Astrocyte (in vitro differentiated cells and primary cell): ENCODE measurements at places on chromosomes 12 and 14. TPM values are rescaled to one million over a fixed set of nuclear protein-coding genes. Genes with fewer than 3 reads are reported as not detected.
A peak's percentile ranks its signal among the peaks of the same experiment; 100 is the strongest.

DNA sequence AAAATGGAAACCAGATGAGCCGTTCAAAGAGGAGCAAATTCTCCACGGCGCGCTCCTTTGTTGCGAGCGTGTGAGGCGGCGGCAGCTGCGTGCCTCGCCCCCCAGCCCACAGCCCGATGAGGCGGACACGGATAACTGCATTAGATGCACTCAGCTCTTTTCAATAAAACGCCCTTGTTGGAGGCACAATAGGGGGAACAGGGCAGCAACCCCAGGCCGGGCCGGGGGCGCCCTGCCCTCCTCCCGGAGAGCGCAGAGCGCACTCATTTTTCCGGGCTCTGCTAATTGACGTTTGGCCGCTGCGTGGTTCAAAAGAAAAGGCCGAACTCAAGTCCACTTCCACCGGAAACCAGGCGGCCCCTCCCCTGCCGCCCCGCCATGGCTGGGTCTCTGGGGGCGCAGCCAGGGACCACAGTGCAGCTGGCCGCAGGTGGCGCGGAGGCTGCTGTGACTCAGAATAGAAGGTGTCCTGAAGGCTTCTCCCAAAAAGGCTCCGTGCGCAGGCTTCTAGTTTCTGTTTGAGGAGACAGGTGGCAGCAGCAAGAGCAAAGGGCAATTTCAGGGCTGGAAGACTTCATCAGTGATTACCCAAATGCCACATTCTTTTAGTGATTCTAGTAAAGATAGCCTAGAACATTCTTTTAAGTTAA, 29.0 kb upstream of the SMOC1 start:
- peaks cover 3% of the 10 kb centered on the region for H3K4me1 ChIP-seq
- peak overlapping the region; percentile 17 for H3K4me3 ChIP-seq

DNA sequence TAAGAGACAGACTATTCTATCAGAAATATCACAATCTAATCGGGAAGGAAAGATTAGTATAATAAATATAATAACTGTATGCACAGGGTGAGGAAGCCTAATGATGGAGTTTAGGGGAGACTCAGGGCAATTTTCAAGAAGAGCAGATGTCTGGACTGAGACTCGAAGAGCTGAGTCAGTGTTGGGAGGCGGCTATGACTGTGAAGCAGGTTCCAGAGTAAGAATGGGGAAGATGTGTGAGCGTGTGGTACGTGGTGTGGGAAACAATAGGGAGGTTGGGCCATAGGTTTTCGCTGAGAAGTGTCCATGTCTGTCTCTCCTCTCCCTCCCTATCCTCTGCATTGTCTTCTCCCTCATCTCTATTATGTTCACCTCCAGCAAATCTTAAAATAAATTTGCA, 85.6 kb downstream of the LMO3 start:
- no peaks in the 10 kb centered on the region for H3K27me3 ChIP-seq
- H3K27ac ChIP-seq: no peak overlapping the region
- no peak for DNase-seq

- no peak overlapping the region for H3K4me3 ChIP-seq
- no peaks in the 10 kb centered on the region for H3K27me3 ChIP-seq
- no peak overlapping the region for H3K27ac ChIP-seq
- H3K4me1 ChIP-seq: peaks cover 4% of the 10 kb centered on the region
- H3K36me3 ChIP-seq: no peaks in the 10 kb centered on the region
Measured at GRCh38 chr12:132904718-132905328, 17.4 kb upstream of the CHFR start.

- H3K27me3 ChIP-seq: no peaks in the 10 kb centered on the region
- no peak overlapping the region for H3K27ac ChIP-seq
- no peak for DNase-seq
- no peaks in the 10 kb centered on the region for H3K4me1 ChIP-seq
- H3K36me3 ChIP-seq: no peaks in the 10 kb centered on the region
- H3K4me3 ChIP-seq: no peak overlapping the region
Measured at GRCh38 chr14:33702293-33702692, 248.6 kb downstream of the EGLN3 start.

- no peaks in the 10 kb centered on the region for H3K36me3 ChIP-seq
- H3K4me1 ChIP-seq: no peaks in the 10 kb centered on the region
- DNase-seq: no peak
- no peaks in the 10 kb centered on the region for H3K27me3 ChIP-seq
Measured at GRCh38 chr14:58088961-58089360, 63.1 kb downstream of the ARMH4 start.

DNA sequence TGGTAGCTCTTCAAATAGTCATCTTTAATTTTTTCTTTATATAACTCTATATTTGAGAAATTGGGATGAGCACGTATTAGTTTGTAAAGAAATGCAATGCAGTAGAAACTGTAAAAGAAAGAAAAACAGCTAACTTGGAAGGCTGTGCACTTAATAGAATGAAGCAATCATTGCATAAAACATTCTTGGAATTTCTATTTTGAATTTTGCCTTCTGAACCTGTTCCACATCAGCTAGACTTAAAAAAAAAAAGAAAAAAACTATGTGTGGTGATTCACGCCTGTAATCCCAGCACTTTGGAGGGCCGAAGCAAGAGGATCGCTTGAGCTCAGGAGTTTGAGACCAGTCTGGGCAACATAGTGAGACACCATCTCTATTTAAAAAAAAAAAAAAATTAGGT, 29.4 kb downstream of the SCN8A start:
- no peaks in the 10 kb centered on the region for H3K27me3 ChIP-seq
- no peaks in the 10 kb centered on the region for H3K36me3 ChIP-seq
- peak; percentile 63 for DNase-seq
- H3K4me1 ChIP-seq: peaks cover 18% of the 10 kb centered on the region
- H3K27ac ChIP-seq: no peak overlapping the region

DNA sequence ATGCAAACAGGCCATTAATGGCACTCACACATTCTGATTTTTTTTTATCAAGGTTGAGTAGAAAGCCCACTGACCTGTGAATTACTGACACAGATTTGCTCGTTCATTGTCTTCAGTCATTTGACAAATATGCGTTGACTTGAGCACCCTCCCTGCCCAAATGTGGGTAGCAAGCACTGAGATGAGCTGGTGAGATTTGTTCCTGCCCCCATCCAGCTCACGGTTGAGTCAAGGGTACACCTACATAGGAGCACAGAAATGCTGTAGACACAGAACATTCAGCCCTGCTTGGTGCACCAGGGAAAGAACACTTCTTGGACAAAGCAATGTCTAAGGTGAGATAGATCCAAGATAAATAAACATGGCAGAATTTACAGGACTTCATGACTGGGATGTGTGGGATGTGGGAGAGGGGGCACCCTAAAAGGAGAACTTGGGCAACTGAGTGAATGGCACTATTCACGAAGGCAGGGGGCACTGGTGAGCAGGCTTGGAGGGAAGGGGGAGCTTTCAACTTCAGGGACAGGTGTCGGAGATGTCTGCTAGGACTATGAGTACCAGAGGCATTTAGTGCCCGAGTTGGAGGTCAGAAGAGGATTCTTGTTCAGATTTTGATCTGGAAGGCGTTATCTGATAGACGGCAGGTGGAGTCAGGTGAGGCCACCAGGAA, 213.4 kb downstream of the VRK1 start:
- no peaks in the 10 kb centered on the region for H3K27me3 ChIP-seq
- H3K36me3 ChIP-seq: no peaks in the 10 kb centered on the region
- no peak for DNase-seq

DNA sequence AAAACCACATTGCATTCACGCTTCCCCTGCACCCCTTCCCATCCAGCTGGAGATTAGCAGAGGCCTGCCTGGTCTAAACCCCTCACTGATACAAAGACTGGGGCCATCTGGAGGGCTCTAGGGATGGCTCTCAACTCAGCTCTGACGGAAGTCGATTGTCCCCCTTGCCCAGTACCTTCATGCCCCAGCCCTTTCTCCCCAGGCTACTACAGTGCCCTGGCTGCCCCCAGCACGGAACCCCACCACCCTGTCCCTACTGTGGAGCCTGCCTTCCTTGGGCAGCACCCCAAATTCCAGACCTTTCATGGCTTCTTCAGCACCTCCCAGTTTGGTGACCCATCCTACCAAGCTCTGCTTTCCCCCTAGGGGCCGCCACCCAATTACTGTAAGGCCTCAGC, 25.6 kb downstream of the ZFP36L1 start:
- no peak overlapping the region for H3K27ac ChIP-seq
- H3K4me3 ChIP-seq: no peak overlapping the region
- peaks cover 15% of the 10 kb centered on the region for H3K4me1 ChIP-seq

- no peak overlapping the region for H3K27ac ChIP-seq
- H3K27me3 ChIP-seq: peaks cover 2% of the 10 kb centered on the region
- H3K4me3 ChIP-seq: no peak overlapping the region
Measured at GRCh38 chr14:94971750-94972149, 185.6 kb downstream of the DICER1 start.

DNA sequence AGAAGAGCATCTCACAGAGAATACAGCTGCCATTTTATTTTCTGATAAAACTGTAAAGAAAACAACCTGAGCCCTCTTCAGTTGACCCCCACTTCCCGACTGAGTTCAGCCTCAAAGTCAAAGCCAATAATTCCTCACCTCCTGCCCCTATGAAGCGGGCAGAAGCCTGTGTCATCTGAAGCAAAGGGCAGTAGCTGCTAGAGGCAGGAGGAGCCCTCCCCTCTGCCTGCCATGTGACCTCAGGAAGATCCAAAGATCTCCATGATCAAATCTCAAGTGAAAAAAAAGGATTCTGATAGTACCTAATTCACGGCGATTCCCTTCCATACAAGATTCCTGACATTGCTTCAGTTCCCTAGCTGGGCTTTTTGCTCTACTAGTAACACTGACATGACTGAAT, 223.1 kb upstream of the CAND1 start:
- no peaks in the 10 kb centered on the region for H3K4me1 ChIP-seq
- DNase-seq: no peak
- H3K27me3 ChIP-seq: no peaks in the 10 kb centered on the region
- H3K27ac ChIP-seq: no peak overlapping the region
- no peaks in the 10 kb centered on the region for H3K36me3 ChIP-seq

GRCh38 chr14:61193476-61193875, 87.7 kb downstream of the TMEM30B start:
- H3K27ac ChIP-seq: no peak overlapping the region
- peaks cover 14% of the 10 kb centered on the region for H3K4me1 ChIP-seq
- no peak for DNase-seq

GRCh38 chr14:54349713-54350112, 47.1 kb upstream of the CDKN3 start:
- no peak overlapping the region for H3K4me3 ChIP-seq
- H3K27ac ChIP-seq: no peak overlapping the region
- H3K4me1 ChIP-seq: peaks cover 7% of the 10 kb centered on the region
- H3K27me3 ChIP-seq: no peaks in the 10 kb centered on the region
- no peak for DNase-seq

- no peak overlapping the region for H3K4me3 ChIP-seq
- H3K36me3 ChIP-seq: no peaks in the 10 kb centered on the region
- H3K27me3 ChIP-seq: peaks cover 37% of the 10 kb centered on the region
- no peak for DNase-seq
Measured at GRCh38 chr12:562634-563033, 100.6 kb downstream of the NINJ2 start.

DNA sequence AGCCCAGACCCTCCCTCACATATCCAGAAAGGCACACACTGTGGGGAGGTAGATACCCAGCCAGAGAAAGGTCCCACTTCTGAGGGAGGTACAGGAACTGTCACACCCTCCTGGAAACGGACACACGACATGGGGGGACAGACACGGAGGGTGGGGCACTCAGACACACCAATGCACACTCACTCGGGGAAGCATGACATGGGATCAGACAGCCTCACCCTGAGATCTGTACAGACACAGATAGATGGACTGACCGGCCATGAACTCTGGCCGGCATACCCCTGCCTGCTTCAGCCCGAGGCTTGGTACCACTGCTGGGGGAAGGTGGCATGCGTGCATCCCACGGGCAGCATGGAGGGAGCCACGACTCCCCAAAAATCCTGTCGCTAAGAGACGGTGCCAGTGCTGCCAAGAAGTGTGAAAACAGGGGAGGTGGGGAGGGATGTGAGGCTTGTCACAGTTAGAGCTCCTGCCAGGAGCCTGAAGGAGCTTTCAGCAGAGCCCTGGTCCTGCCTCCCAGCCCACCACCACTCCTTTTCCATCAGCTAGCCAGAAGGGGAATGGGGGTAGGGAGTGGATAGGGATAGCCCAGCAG, 571 bp downstream of the CPNE6 start:
- H3K4me3 ChIP-seq: no peak overlapping the region
- no peak for DNase-seq
- H3K4me1 ChIP-seq: no peaks in the 10 kb centered on the region
- H3K36me3 ChIP-seq: no peaks in the 10 kb centered on the region

GRCh38 chr12:50715174-50715573, 48.7 kb upstream of the ATF1 start:
- no peaks in the 10 kb centered on the region for H3K4me1 ChIP-seq
- H3K4me3 ChIP-seq: no peak overlapping the region
- peaks cover 28% of the 10 kb centered on the region for H3K36me3 ChIP-seq

DNA sequence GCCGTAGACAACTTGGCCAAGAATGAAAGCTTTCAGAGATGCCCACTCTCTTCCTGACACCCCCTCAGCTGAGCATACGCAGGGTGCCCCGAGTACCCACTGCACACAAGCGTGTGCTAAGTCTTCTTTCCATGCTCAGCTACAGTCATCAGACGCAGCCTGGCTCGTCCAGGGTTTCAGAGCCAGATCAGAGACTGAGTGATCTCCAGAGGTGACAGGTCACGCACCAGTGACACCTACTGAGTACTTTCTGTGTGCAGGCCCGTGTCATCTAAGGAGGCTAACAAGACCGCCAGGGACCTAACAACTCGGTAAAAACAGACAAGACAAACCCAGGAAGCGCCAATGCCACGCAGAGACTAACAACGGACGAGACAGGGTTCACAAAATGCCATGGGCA, 25.1 kb downstream of the STX2 start:
- no peak for DNase-seq
- H3K4me1 ChIP-seq: no peaks in the 10 kb centered on the region
- H3K27me3 ChIP-seq: no peaks in the 10 kb centered on the region
- H3K36me3 ChIP-seq: peaks cover 11% of the 10 kb centered on the region
- no peak overlapping the region for H3K4me3 ChIP-seq

GRCh38 chr14:104280085-104280901, 141.9 kb downstream of the KIF26A start:
- H3K4me1 ChIP-seq: no peaks in the 10 kb centered on the region
- no peaks in the 10 kb centered on the region for H3K36me3 ChIP-seq
- no peak overlapping the region for H3K27ac ChIP-seq

PMCH gene
- total RNA-seq: not detected in 2 replicates

NTS gene
- 1.2 and 1.5 TPM in 2 replicates for total RNA-seq

BMP4 gene
- total RNA-seq: 19.9 and 27.2 TPM in 2 replicates

ALG10B gene
- 1.6 and 1.8 TPM in 2 replicates for total RNA-seq

KCNK13 gene
- total RNA-seq: 0.09 TPM in 1 of 2 replicates, not detected in the other

HVCN1 gene
- total RNA-seq: 0.94 and 1.0 TPM in 2 replicates

GYS2 gene
- total RNA-seq: not detected in 2 replicates

FOXA1 gene
- 0.11 TPM in 1 of 2 replicates, not detected in the other for total RNA-seq

OR4E2 gene
- total RNA-seq: not detected in 2 replicates

LRRC10 gene
- not detected in 2 replicates for total RNA-seq

COX8C gene
- total RNA-seq: not detected in 2 replicates

TRMT5 gene
- 14.1 and 14.8 TPM in 2 replicates for total RNA-seq

NANOG gene
- 0.16 and 0.94 TPM in 2 replicates for total RNA-seq

GTF2A1 gene
- 36.4 and 37.2 TPM in 2 replicates for total RNA-seq

KRT5 gene
- total RNA-seq: 0.25 TPM in 1 of 2 replicates, not detected in the other

CPNE8 gene
- total RNA-seq: 9.1 and 9.4 TPM in 2 replicates
